ENCODE measurements at places on chromosomes 5 and 9.

GRCh38 chr5:160419458-160420330, 813 bp upstream of the SLU7 start:
- DNase-seq = peak; percentile 51

GRCh38 chr5:111197523-111197922, 26.7 kb upstream of the CAMK4 start:
- DNase-seq = peak; percentile 3

DNA sequence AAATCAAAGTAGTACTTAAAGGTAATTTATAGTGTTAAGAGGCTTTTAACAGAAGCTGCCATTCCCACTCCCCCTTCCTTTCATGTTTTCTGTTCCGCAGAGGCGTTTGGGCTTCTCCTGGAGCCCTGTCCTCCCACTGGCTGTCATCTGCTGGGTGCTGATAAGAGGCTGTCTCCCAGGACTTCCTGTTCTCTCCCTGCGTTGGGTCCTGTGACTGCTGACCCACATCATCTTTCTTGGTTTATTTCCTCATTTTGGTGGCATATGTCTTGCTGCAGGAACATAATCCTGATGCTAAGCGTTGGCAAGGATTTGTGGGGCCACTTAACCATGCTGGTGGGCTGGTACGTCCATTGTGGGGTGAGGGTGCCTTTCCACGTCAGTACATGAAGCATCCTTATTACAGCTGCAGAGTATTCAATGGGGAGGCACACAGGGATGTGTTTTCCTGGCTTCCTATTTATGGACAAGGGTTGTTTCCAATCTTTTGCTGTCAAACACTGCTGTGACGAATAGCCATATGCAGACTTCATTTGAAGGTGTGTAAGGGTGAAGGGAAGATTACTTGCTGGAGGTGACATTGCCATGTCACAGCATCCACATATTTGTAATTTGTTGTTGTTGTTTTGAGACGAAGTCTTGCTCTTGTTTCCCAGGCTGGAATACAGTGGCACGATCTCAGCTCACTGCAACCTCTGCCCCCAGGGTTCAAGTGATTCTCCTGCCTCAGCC, 22.3 kb upstream of the RNF130 start:
- DNase-seq = peak; percentile 90

DNA sequence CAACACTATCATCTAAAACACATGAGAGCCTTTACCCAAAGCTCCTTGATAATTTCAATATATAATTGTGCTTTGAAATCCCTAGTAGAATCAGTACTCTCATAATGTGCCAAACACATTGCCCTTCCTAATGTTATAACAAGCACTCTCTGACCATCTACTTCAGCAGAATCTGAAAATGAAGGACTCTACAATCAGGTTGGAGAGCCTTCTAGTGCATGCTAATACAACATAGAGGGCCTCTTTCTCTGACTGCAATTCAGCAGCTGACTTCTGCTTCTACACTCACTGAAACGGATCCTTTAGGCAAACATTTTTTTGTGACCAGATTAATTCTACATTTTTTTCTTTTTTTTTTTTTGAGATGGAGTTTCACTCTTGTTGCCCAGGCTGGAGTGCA, 155.6 kb downstream of the EPB41L4A start:
- DNase-seq = no peak

GRCh38 chr5:178399701-178400095, 167.1 kb upstream of the PHYKPL start:
- no peak for DNase-seq

DNA sequence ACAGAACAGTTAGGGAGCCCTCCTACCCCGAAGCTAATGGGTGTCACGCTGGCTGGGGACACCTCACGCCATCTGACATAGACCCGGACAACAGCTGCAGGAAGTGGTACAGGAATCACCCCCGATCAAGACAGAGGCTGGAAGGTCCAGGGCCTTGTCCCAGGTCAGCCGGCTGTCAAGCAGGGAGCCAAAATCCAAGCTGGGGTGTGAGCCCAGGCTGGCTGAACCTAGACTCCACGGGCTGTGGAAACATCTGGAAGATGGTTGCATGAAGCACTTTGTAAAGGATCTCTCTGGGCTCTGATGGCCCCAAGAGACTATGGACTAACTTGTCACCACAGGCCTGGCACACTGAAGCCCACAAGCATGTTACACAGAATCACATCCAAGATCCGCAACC, 68.9 kb upstream of the STXBP1 start:
- no peak for DNase-seq

Data from suppressor macrophage treated with lipopolysaccharide for 4 hours (primary cell).